Activated CD4-positive, CD25-positive, alpha-beta regulatory T cell (primary cell): ENCODE measurements at places on chromosomes 5 and 9.

DNA sequence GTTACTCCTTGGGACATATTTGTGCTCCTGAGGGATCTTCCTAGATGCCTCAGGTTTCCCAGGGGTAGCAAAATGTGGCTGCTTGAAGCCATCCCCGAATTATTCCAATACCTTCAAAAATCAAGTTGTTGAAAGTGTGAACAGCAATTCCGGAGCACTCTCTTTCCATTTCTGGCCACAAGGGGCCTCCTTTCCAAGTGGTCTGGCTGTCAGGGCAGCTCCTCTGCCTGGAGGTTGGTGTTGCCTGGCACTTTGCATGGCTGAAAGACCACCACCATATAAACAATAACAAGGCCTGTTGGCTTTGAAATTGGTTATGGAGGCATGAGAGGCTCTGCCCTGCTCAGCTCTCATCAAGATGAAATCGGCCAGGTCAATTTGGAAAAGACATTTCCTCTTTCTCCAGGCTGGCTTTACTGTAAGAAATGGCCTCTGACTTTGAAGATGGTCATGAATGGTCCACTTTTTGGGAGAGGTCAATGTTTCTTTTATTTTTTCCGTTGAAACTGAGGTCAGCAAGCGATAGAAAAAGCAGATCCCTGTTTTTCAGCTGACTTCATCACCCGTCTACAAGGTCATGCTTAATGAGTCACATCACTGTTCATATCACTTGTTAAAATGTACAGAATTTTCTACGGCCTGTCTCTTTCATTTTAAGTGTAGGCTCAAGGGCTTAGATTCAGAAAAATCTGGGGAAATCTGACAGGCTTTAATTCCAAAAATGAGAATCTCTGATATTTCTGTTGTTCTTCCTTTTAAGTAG lies 481.1 kb upstream of the ZNF608 start:
- no peak for DNase-seq

DNA sequence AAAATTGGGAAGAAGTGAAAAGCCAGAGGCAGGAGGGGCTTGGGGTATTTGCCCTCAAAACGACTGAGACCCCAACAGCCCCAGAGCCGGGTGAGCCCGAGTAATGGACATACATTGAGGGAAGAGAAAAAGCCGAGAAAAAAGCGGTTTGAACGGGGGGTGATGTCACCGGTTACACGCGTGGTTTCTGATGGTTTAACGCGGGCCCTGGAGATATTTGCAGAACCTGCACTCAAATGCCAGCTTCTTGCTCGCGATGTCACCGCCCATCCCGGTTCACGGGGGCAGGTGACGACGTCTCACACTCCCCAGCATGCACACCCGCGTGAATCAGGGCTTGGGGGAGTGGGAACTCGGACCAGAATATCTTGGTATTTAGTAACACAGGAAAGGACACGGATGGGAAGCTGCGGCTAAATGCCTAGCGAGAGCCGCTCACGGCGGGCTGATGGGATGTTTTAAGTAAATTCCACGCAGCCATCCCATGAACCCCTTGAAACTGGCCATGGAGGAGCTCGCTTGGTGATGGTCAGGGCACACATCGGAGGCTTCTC lies 102.0 kb upstream of the RAPGEF1 start:
- DNase-seq = no peak

DNA sequence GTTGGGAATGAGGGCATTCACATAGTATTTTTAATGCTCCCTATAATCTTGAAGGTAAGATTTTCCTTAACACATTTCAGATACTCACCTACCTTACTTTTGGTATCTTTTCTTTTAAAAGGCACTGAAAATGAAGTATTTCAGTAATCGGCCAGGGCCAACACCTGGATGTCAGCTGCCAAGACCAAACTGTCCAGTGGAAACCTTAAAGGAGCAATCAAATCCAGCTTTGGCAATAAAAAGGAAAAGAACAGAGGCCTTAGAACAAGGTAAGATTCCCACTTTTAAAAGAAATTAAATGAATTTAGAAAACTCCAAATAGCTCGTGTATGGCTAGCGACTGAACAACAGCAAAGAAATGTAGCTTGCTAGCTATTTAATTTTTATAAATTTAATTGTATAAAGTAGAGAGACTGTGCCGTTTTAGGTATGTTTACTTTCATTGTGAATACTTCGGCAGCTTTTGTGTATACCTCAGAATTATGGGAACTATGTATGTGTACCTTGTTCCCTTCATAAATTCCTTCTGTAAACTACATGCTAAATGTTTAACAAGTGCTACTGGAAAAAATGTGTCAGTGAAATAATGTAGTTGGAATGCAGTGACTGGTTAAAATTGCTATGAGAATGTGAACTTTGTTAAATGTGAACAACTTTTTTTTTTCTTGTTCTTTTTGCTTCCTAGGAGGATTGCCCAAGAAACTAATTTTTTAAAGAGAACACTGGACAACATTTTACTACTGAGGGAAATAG lies 41.9 kb downstream of the CDK7 start:
- no peak for DNase-seq

GRCh38 chr5:14928661-14929060 lies 57.1 kb upstream of the ANKH start:
- DNase-seq = no peak

DNA sequence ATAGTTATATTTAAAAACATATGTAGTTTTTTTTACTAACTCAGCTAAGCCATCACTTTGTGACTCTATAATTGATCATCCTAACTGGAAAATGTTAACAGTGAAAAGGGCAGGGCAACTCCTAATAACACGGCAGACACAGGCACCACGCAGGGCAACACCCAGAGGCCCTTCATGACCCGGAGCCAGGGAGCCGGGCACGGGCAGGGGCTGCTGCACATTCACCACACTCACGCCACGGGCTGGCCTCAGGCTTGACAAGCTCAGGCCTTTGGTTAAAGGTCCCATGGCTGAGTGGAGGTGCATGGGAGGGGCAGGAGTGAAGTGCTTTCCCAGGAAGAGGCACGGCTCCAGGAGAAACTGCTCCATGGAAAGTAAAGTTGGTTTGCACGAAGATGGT lies 53.0 kb upstream of the FAM120A start:
- DNase-seq = no peak

- DNase-seq = no peak
Measured at GRCh38 chr5:36692791-36693763, 86.7 kb downstream of the SLC1A3 start.

- no peak for DNase-seq
Measured at GRCh38 chr5:10248378-10249260, 1.1 kb downstream of the ATPSCKMT start.

- DNase-seq = no peak
Measured at GRCh38 chr9:112112941-112113681, 62.0 kb downstream of the SUSD1 start.

DNA sequence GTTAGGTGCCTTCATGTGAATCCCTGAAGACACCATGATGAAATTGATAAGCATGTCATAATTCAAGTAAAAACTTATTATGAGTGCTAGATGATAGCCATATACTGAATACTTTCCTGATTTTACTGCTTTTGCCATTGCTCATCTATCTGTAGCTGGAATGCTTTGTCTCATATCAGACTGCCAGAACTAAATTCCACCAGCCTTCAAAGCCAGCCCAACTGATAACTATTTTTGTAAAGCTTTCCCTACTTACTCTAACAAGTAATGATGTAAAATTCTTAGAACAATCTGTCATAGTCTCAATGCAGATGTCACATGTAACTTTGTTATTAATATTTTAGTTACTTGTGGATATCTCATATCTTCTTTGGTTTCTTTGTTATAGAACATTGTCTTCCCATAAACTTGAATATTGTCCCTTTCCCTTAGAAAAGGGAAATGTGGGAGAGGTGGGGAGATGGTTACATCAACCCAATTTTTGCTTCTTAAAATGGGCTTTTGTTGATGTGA lies 128.3 kb downstream of the ZCCHC7 start:
- no peak for DNase-seq

DNA sequence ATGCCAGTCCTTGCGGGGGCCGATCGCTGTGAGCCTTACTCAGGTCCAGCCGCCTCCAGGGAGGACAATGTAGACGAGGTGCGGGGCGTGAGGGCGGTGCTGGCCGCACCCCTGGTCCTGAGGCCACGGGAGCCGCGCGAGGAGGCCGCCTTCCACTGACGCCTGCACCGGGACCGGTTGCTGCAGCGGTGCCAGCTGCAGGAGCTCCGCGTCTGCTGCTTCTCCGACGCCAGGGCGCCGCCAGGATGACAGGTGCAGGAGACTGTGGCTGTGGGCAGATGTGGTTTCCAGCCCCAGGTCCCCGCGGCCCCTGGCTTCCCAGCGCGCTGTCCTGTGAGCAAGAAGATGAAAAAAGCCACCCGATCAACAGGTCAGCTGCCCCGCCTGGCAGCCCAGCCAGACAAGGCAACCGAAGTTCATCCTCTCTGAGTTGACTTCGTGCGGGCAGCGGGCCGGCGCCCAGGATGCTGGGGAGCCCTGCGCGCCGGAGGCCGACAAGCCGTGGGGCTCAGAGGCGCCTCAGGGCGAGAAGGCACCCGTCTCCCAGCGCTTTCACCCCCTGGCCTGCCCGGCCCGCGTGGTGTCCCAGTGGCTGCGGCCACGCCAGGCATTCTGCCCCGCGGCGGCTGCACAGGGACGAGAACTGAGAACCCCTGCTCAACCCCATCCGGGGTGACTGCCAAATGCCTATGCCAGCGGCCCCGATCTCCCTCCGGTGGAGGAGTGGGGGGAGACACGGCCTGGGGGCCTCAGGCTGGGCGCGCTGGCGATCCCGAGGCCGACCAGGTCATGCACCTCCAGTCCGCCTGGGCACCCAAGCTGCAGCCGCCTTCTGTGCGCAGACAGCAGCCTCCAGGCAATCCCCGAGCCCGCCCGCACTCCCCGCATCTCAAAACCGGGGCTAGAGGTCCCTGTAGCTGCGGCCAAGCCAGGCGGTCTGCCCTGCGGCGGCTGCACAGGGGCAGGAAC lies 43.4 kb upstream of the BICD2 start:
- no peak for DNase-seq

GRCh38 chr5:125274938-125275724 lies 528.7 kb upstream of the ZNF608 start:
- DNase-seq = no peak

GRCh38 chr5:134504629-134505300 lies 20.7 kb upstream of the JADE2 start:
- DNase-seq = no peak

DNA sequence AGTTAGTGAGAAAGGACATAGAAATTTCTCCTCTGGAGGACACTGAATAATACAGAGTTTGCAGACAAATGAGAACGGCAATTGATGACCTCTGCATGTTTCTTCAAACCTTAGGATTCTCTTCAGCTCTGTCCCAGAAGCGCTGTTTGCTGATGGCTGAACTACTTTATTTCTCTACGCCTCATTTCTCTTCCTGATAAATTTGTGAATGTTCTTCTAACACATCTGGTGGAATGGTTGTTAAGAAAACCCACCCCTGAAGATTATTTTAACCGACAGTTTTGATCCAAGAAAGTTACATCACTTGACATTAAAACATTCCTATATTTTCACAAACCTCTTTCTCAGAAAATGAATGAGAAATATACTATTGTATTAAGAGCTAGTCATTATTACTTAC lies 1150.6 kb downstream of the DTWD2 start:
- no peak for DNase-seq

GRCh38 chr9:136376457-136376856 lies 3.0 kb upstream of the CARD9 start:
- no peak for DNase-seq

DNA sequence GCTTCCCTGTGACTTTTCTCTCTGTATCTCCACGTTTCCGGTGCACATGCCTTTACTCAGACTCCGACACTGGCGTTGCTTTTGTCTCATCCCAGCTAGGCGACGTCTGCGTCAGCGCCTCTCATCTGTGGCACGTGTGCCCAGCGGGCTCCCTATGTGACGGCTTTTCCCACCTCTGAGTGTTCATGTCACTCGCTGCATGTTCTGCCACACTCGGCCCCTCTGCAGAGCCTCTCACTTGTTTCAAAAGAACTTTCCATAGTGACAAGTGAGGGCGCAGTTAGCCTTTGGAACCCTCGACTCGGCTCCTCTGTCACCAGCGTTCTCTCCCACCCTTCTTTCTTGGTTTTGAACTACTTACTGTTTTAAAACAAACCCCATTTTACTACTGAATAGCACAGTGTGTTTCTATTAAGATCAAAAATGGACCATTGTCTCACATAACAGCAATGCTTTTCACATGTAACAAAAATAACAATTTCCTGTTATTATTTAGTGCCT lies 113.4 kb upstream of the CACNA1B start:
- DNase-seq = no peak

DNA sequence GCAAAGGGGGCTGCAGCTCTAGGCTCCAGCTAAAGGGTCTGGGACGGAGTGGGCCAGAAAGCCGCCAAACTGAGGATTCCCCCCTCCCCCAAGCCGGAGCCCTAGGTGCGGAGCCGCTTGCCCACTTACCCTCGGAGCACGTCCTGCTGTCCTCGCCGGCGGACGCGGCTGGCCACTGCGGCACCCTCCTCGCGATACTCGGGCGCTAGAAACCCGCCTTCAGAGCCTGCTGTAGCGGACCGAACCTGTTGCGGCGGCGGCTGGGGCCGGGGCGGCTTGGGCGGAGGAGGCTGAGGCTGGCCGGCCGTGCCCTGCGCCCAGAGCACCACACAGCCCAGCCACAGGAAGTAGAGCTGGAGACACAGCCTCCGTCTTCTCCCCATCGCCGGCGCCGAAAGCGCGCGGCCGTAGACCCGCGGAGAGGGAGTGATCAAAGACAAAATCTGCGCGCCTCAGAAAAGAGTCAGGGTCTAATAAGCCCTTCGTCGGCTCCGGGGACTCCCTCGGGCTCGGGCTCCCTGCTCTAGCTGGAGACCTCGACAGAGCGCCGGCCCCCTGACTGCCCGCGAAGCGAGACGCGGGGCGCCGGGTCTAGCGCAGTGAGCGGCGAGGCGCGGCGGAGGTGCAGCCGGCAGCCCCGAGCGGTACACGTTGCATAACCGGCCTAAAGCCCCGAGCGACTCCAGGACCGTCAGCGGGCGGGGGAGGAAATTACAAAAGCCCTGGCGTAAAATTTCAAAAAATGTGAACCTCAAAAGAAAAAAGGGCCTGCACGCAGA lies 635 bp downstream of the FBN2 start:
- no peak for DNase-seq

DNA sequence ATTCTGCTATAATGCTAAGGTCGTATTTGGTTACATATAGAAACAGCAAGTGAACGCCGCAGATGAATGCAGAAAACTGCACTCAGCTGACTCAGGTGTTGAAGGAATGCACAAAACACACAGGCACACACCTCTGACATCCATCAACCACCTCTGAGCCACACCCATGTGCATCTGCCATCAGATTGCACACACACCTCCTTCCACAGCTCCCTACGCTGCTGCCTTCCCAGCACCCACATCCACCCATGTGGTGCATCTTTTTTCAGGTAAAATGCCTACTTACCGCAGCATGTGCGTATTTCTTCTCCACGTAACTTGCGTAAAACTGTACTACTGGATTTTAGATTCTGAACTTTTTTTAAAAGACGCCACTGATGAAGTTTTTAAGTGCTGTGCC lies 7.1 kb downstream of the STK10 start:
- no peak for DNase-seq

GRCh38 chr5:14767053-14767452 lies 102.5 kb downstream of the OTULIN start:
- DNase-seq = no peak

GRCh38 chr5:83564069-83564749 lies 92.7 kb downstream of the VCAN start:
- DNase-seq = no peak

- DNase-seq = no peak
Measured at GRCh38 chr9:134502266-134502791, 139.3 kb upstream of the COL5A1 start.

GRCh38 chr5:4627131-4627530 lies 513.0 kb upstream of the ADAMTS16 start:
- DNase-seq = no peak

GRCh38 chr5:17359451-17360011 lies 138.5 kb upstream of the TAF11L2 start:
- no peak for DNase-seq

- no peak for DNase-seq
Measured at GRCh38 chr5:28542987-28543386, 1504.6 kb upstream of the CDH9 start.
